Activated naive CD8-positive, alpha-beta T cell treated with anti-CD3 and anti-CD28 coated beads, Interleukin-2, amount 50 U/mL, for 24 hours (primary cell): ENCODE measurements at places on chromosomes 11 and 22.

DNA sequence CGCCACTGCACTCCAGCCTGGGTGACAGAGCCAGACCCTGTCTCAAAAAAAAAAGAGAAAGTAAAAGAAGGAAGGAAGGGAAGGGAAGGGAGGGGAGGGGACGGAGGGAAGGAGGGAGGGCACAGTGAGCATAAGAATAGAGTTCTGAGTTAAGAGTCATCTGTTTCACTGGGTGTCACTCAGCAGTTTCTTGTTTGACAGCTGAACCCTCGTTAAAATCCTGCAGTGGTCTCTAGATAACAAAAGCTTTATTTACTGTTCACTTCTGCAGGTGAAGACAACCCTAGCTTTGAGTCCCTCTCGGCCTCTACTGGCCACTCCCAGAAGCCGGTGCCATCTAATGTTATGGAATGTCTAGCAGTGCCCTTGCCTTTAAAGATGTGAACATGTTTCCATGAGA, 71.2 kb downstream of the CLPB start:
- H3K27me3 ChIP-seq, result no peaks in the 10 kb centered on the region
- no peak for DNase-seq
- no peaks in the 10 kb centered on the region for H3K4me1 ChIP-seq
- peaks cover 15% of the 10 kb centered on the region for H3K36me3 ChIP-seq
- H3K27ac ChIP-seq, result no peak overlapping the region
- no peak overlapping the region for H3K4me3 ChIP-seq

- H3K36me3 ChIP-seq, result no peaks in the 10 kb centered on the region
- no peak overlapping the region for H3K27ac ChIP-seq
- no peak overlapping the region for H3K4me3 ChIP-seq
- H3K27me3 ChIP-seq, result peaks cover 11% of the 10 kb centered on the region
- no peaks in the 10 kb centered on the region for H3K4me1 ChIP-seq
Measured at GRCh38 chr11:6995703-6996102, 24.4 kb downstream of the ZNF214 start.

DNA sequence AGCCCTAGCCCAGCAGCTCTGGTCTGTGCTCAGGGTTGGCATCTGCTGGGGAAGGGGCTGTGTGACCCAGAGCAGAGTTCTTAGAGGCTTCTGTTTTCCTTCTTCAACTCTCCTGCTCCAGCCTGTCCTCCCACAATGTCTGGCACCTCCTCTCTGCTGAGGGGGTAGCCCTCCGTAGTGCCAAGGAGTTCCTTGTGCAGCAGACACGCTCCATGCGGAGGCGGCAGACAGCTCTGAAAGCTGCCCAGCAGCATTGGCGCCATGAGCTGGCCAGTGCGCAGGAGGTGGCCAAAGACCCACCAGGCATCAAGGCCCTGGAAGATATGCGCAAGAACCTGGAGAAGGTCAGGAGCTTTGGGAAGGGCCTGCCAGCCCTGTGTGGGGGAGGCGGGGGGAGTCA, 69.3 kb downstream of the CEP164 start:
- H3K27ac ChIP-seq, result no peak overlapping the region
- H3K36me3 ChIP-seq, result peaks cover 66% of the 10 kb centered on the region
- DNase-seq, result no peak
- H3K27me3 ChIP-seq, result no peaks in the 10 kb centered on the region
- no peaks in the 10 kb centered on the region for H3K4me1 ChIP-seq
- no peak overlapping the region for H3K4me3 ChIP-seq

DNA sequence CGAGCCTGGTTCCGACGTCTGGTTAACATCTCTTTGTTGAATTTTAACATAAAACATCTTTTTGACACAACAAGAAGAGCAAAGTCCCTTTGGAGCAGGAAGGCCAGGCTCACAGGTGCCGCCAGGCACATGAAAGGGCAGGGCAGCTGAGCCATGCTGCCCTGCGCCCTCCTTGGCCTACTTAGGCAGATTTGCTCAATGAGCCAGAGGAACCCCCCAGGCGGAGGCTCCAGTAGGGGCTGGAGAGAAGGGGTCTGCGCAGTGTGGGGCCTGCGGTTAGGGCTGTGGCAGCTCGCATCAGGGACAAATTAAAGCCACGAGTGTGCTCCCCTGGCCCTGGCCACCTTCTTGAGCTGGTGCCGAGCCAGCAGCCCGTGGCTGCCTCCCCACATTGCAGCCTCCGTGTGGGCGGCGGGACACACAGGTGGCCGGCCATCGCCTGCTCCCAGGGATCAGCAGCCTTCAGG, 9.9 kb upstream of the SLC22A12 start:
- no peak overlapping the region for H3K4me3 ChIP-seq
- H3K27me3 ChIP-seq, result peaks cover 2% of the 10 kb centered on the region
- DNase-seq, result no peak
- no peaks in the 10 kb centered on the region for H3K4me1 ChIP-seq
- H3K36me3 ChIP-seq, result no peaks in the 10 kb centered on the region

DNA sequence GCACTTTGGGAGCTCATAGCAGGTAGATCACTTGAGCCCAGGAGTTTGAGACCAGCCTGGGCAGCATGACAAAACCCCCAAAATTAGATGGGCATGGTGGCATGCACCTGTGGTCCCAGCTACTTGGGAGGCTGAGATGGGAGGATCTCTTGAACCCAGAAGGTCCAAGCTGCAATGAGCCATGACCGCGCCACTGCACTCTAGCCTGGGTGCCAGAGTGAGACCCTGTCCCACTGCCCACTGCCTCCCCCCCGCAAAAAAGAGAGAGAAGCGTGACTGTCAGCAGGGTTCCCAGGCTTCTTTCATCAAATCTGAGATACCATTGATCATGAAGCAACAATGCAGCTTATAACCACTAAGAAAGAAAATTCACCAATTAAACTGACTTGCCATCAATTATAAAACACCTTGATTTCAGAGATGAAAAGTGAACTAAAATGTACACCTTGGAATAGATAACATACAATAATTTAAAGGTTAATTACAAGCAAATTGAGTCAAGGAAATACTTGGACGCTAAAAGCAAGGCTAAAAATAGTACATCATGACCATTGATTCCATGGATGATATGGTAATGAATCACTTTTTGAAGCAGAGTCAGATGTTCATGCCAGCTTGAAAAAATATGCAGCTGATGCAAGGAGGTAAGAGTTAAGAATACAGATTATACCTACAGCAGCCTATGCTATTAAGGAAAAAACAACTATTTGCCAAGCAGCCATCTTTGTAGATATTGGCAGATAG, 90.8 kb upstream of the ALKBH3 start:
- peaks cover 18% of the 10 kb centered on the region for H3K36me3 ChIP-seq
- no peak for DNase-seq
- H3K4me1 ChIP-seq, result peaks cover 3% of the 10 kb centered on the region
- no peak overlapping the region for H3K27ac ChIP-seq
- H3K4me3 ChIP-seq, result no peak overlapping the region

DNA sequence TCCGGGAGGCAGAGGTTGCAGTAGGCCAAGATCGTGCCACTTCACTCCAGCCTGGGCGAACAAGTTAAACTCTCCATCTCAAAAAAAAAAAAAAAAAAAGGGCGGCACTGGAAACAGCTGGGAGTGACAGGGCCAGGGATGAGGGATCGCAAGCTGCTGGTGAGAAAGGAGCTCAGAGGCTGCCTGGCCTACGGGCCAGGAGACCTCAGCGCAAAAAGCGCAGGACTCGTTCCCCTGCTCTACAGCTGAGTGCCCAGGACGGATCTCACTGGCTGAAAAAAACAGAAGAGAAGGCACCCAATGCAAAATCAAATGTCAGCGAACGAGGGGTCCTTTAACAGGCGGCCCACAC, 650 bp upstream of the NUP50 start:
- peak overlapping the region; percentile 96 for H3K4me3 ChIP-seq
- H3K4me1 ChIP-seq, result peaks cover 60% of the 10 kb centered on the region
- H3K27ac ChIP-seq, result peak overlapping the region; percentile 92
- H3K27me3 ChIP-seq, result no peaks in the 10 kb centered on the region
- H3K36me3 ChIP-seq, result peaks cover 31% of the 10 kb centered on the region
- no peak for DNase-seq

GRCh38 chr11:92922731-92923130, 46.7 kb upstream of the MTNR1B start:
- no peaks in the 10 kb centered on the region for H3K36me3 ChIP-seq
- DNase-seq, result no peak
- no peak overlapping the region for H3K4me3 ChIP-seq
- peaks cover 2% of the 10 kb centered on the region for H3K27me3 ChIP-seq
- no peak overlapping the region for H3K27ac ChIP-seq

DNA sequence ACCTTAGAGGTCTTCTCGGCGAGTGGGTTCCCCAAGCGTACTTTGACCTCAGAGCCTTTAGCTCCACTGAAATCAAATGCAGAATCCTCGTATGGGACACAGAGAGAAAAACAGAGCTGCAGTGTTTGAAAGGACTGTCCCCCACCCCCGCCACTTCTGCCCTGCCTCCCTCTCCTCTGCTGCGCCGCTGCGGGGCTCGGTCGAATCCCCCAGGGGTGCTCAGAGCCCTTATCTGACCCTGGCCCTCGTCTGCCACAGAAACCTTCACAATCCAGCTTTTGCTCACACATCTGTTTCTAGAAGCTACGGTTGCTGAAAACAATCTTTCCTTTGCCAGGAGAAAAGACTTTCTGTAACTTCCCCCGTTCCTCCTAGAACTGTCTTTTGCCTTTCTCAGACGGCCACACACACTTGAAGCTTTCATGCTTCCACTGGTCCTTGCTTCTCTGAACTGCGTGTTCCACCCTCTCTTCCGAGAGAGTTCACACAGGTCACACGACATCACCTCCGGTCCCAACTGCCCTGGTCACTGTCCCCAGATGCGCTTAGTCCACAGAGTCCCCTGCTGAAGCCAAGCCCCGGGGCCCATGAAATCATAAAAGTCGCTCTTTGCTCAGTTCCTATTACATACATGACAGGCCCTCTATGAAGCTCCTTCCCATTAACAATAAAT, 3.7 kb downstream of the SMIM35 start:
- peaks cover 7% of the 10 kb centered on the region for H3K36me3 ChIP-seq
- no peak overlapping the region for H3K27ac ChIP-seq
- H3K4me3 ChIP-seq, result no peak overlapping the region
- H3K4me1 ChIP-seq, result no peaks in the 10 kb centered on the region
- no peaks in the 10 kb centered on the region for H3K27me3 ChIP-seq
